NAMALWA (cell line): ENCODE measurements at places on chromosomes 16 and 17.

DNA sequence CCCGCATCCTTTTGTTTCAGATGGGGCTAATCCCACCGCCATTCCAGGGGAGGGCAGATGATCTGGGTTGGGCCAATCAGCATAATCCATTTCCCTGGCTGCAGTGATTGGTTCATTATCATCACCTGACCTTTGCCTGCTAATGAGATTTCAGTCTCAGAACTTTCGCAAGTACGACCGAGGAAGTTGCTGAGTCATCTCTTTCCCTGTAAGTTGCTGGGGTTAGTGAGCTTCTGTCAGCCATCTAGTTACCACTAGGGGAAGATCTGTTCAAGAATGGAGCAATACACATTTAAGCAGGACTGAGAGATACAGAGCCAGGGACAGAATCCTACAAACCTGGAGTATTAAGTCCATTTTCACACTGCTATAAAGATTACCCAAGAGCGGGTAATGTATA is 65.3 kb upstream of the NUDT7 start:
- DNase-seq, result peak; percentile 12

DNA sequence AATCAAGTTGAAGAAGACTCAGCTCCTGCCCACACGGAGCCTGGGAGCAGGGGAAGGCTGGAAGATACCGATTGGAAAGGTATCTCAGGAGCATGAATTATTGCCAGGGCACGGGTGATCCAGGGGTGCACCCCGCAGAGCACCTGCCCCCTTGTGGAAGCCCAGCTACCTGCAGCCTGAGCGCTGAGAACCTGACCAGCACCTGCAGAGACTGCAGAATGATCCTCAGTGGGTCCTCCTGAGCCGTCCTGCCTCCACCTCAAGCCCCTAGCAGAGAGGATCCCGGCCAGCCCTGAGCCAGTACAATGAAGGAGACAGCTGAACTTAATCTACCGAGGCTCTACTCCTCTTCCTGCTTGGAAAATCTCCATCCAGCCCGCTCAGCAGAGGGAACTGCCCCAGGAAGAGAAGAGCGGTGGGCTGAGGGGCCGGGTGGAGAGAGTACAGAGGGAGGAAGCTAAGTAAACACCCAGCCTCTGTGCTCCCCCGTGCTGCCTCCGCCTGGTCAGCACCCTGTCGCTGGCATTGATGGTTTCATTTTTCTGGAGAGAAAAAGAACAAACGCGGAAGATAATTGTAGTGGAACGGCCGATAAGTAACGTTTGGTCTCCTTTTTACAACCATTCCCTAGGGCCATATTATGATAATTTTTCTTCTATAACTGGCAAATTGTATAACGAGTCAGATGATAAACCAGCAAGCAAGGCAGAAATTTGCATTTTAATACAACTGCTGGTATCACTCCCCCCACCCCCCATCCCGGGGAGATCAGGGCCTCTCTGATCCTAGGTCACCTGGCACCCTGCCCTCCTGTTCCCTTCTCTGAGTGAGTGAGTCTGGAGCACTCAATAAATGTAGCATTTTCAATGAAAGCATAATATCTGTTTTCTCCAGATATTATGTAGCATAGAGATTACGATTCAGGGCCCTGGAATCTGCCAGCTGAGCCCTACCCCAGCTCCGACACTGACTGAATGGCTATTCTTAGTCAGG is 204.5 kb upstream of the RPL38 start:
- DNase-seq, result peak; percentile 62

DNA sequence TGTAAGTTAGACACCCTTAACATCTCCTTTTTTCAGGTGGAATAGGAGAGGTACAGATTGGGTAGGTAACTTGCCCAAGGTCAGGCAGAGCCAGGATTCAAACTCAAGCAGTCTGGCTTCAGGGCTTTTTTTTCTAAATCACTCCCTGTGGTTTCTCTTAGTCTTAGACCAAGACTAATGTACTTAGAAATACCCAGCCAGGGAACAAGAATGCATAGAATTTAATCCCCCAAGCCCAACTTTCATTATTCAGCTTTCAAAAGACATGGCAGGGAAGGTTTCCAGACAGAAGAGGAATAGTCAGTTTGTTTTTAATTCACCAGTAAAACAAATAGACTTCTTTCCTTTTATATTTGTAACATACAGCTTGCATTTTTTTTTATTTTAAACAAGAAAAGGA is 305.2 kb upstream of the RBFOX1 start:
- DNase-seq, result no peak

- DNase-seq, result no peak
These were observed 279.3 kb downstream of the ZFHX3 start for GRCh38 chr16:72768591-72768990.

GRCh38 chr16:85354686-85355514 is 242.6 kb upstream of the CIBAR2 start:
- no peak for DNase-seq

DNA sequence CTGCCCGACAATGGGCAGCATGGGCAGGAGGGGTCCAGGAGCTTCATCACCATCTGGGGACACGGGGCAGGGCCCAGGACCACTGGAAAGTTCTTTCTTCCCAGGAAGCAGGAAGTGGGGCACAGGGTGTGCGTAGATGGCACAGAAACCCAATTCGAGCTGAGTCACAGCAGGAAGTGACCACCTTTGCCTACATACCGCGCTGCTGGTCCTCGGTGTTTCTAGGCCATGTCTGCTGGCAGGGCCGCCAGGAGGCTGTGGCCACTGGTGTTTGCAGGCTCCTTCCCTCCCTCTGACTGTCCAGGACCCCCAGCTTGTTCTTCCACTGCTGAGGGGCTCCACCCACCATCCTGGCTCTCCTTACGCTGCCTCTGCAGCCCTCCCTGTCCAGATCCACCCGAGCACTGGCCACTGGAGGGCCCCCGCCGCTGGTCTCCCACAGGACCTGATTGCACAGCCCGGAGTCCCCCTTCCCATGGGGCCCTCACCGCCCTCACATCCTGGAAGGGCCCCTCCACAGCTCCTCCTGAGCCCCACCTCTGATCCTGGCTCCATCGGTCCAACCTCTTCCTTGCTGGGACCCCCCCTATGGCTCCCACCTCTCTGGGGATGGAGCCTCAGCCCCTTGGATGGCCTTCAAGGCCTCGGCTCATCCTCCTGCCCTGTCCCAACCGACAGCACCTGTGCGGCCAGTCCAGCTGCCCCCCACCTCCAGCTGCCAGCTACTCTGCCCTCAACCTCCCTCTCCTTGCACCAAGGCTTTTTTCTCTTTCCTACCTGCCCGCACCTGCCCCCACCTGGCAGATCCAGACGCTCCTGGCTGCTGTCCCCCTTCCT is 14.5 kb upstream of the RASD1 start:
- no peak for DNase-seq

GRCh38 chr17:27808628-27809027 is 8.3 kb upstream of the NOS2 start:
- DNase-seq, result no peak

DNA sequence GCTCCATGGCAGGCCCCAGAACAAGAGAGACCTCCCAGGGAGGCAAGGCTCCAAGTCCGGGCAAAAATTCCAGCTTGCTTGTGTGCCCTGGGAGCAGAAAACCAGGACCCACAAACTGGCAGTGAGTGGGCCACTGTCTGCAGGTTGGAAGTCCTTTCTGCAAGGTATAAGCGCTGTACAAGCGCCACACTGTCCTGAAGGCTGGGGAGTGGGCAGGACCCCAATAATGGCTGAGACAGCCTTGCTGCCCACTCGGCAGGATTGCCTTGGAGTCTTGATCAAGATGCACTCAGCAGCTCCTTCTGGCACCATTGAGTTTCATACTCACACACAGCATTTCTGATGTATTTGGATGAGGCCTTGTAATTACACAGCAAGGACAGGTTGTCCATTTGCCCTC is 388.6 kb downstream of the CPPED1 start:
- no peak for DNase-seq

GRCh38 chr17:80254396-80255251 is 6.0 kb upstream of the RNF213 start:
- peak; percentile 32 for DNase-seq

GRCh38 chr17:36545077-36545464 is 352 bp downstream of the GGNBP2 start:
- DNase-seq, result no peak

GRCh38 chr17:82463391-82463790 is 4.8 kb downstream of the NARF start:
- no peak for DNase-seq

GRCh38 chr16:64773184-64773583 is 348.7 kb downstream of the CDH11 start:
- DNase-seq, result no peak

DNA sequence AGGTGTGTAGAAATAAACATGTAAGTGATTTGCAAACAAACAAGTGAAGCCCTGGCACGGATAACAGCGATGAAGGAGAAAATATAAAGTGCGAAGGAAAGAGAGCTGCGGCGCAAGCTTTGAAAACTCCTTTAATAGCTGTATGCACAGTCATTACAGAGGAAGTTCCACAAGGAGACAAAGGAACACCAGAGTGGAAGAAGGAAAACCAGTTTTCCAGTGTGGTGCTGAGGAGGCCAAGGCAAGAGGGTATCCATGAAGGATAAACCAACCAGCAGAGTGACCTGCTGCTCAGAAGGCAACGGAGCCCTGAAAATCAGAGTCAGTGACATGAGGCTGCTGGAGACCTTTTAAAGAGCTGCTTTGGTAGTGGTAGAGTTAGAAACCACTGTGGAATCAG is 24.4 kb downstream of the METTL16 start:
- no peak for DNase-seq

DNA sequence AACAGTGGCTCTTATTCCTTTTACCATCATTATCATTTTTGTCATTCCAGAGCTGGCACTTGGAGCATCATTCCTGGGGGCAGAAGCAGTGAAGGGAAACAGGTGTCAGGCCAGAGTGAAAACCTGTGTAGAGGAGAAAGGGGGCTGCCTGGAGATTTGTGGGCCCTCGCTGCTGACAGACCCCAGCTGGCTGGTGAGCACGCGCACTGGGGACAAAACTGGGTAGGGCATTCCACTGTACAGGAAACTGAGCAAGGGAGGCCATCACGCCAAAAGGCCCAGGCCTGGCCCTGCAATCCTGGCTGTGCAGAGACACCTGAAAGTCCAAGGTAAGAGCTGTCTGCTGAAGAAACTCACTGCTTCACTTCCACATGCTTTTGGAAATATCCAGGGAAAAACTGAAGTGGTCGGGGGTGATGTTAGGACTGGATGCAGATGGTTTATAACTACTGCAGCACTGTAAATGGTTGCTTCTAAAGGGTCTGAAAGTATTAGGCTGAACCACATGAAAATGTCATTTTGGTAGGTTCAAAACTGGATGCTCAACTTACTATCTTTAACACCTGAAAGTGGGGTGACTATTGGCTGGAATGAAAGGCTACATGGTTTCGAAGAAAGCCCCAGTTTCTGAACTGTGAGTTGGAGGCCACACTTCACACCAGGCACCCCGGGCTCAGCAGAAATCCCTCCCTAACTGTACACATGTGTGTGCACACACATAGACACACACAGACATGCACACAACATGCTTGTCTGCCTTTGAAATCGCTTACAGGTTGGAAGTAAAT is 225.0 kb downstream of the C16orf78 start:
- no peak for DNase-seq

- DNase-seq, result no peak
These were observed 25.6 kb downstream of the IGSF6 start for GRCh38 chr16:21626659-21627277.

- no peak for DNase-seq
These were observed 44.9 kb upstream of the CACNG5 start for GRCh38 chr17:66789961-66790437.

- no peak for DNase-seq
These were observed 31.8 kb upstream of the TMEM132E start for GRCh38 chr17:34547453-34548063.

- DNase-seq, result no peak
These were observed 789 bp upstream of the TERF2 start for GRCh38 chr16:69386596-69386995.

DNA sequence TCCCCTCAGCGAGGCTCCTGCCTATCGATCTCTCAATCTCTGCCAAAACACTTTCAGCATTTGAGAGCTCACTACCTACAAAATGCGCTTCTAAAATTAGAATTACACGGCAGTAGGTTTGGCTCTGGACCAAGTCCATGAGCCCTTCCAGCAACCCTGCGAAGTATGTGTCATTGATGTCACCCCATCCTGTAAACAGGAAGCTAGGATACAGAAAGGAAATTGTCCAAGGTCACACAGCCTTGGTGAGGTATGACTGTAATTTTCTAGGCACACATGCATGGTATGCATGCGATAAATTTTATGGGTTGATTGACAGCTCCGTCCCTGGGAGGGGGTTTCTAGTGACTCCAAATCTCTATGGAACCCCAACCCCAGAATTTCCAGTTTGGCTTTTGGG is 330.3 kb upstream of the CDH5 start:
- DNase-seq, result no peak

DNA sequence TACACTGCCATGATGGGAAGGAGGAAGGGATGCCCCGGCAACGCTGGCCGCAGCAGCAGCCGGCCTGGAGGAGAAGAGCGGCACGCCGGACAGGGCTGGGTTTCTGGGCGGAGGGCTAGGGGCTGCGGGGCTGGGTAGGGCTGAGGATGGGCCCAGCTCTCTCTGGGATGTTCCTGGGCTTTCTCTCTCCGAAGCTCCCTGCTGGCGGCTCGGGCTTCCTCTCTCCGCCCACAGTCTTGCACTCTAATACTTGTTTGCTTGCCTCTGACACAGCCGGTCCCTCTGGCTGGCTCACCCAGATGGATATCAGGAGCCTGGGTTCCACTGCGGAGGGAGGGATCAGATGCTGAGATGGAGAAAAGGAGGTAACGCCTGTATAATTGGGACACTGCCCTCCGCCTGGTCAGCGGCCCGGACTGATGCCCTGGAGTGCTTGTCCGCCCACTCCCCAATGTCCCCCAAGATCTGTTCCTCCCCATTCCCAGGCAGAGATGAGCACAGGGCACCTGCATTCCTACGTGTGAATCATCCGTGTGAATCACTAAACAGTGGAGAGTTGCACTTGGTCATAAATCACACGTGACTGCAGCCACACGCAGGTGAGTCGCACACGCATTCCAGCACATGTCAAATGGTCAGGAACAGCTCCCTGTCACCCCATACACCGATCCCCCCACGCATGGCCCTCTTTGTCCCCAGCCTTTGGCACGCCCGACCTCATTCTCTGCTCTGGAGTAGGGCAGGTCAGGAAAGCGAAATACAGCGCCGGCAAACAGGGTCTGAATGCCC is at the start of gene ALOXE3:
Gene ALOXE3, minus strand, starts transcription at position 535 of the 789 bp plus-strand sequence. Its CDS starts 524 bp downstream, at position 11.
- no peak for DNase-seq

- no peak for DNase-seq
These were observed 1062.7 kb upstream of the EEF2KMT start for GRCh38 chr16:6160303-6160702.

- DNase-seq, result no peak
These were observed 483 bp downstream of the LLGL2 start for GRCh38 chr17:75525806-75526554.

DNA sequence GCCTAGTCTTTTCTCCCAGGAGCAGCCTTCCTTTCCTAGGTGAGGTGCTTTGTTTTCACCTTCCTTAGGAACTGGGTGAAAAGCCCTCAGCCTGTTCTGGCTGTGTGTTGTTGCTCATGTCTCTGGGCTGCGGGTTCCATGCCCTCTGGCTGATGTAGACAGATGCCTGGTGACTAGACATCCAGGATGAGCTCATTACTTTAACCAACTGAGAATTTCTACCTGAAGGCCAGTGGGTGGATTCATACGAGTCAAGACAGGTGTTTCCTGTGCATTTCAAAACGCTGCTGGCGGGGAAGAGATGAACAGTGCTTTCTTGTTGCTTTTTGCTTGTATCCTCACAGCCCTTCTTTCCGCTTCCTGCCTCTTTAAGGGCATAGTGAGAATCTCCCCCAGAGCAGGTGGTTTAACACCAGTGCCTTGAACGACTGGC is 22.3 kb downstream of the SAP30BP start:
- DNase-seq, result peak; percentile 85

GRCh38 chr17:31116167-31116566 is 21.4 kb downstream of the NF1 start:
- no peak for DNase-seq

GRCh38 chr17:3529817-3530741 is 27.5 kb downstream of the TRPV3 start:
- DNase-seq, result no peak
